ENCODE measurements at places on chromosomes 2 and 18. TPM values are rescaled to one million over a fixed set of nuclear protein-coding genes. Genes with fewer than 3 reads are reported as not detected.

MOCOS gene
- 4.0 TPM for total RNA-seq

TET3 gene
- total RNA-seq, result 19.2 TPM

KCNG3 gene
- 2.8 TPM for total RNA-seq

STARD6 gene
- total RNA-seq, result not detected

TDRD15 gene
- not detected for total RNA-seq

ATP6V1B1 gene
- 1.4 TPM for total RNA-seq

- no peak for DNase-seq
- H3K27ac ChIP-seq, result no peak overlapping the region
- H3K4me3 ChIP-seq, result no peak overlapping the region
Observed at GRCh38 chr2:63699549-63699839, 110.7 kb downstream of the MDH1 start.

GRCh38 chr2:160419776-160420505 is 73.7 kb downstream of the RBMS1 start:
- H3K27ac ChIP-seq, result no peak overlapping the region
- DNase-seq, result no peak
- no peaks in the 10 kb centered on the region for H3K36me3 ChIP-seq
- no peak overlapping the region for H3K4me3 ChIP-seq

DNA sequence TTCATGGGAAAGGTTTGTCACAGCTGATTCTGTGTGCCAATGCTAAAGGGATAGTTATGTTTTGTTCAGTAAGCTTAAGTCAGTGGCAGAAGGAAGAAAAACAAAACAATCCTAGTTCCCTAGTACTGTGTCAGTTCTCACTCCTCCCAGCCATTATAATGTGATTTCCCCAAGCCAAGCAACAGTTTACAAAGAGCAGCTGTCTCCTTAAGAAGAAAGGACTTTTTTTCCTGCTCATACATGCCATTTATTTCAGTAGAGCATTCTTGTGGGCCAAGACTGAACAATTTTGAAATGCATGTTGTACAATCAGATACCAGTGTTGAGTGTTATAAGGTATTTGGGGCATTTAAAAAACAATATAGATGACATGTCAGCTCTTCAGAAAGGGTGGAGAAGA is 52.1 kb downstream of the NEMP2 start:
- no peak overlapping the region for H3K4me3 ChIP-seq
- DNase-seq, result peak; percentile 96
- no peaks in the 10 kb centered on the region for H3K36me3 ChIP-seq
- peaks cover 6% of the 10 kb centered on the region for H3K4me1 ChIP-seq
- H3K27me3 ChIP-seq, result no peaks in the 10 kb centered on the region

DNA sequence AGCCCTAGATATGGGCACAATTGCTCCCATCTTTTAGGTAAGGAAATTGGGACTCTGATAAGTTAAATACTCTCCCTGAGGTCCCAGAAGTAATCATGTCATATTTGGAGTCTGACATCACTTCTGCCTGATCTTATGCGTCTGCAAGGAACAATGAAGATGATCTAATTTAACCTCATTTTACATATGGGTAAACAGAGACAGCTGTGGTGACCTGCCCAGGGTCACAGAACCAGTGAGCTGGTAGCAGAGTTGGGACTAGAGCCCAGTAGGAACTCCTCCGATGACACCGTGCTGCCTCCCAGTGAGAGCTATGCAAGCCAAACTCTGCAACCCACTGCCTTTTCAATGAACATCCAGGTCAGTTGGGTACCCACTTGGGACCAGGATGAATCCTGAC is 17.8 kb downstream of the CTAGE1 start:
- no peaks in the 10 kb centered on the region for H3K4me1 ChIP-seq
- H3K27ac ChIP-seq, result no peak overlapping the region
- no peak for DNase-seq
- H3K4me3 ChIP-seq, result no peak overlapping the region
- no peaks in the 10 kb centered on the region for H3K36me3 ChIP-seq

DNA sequence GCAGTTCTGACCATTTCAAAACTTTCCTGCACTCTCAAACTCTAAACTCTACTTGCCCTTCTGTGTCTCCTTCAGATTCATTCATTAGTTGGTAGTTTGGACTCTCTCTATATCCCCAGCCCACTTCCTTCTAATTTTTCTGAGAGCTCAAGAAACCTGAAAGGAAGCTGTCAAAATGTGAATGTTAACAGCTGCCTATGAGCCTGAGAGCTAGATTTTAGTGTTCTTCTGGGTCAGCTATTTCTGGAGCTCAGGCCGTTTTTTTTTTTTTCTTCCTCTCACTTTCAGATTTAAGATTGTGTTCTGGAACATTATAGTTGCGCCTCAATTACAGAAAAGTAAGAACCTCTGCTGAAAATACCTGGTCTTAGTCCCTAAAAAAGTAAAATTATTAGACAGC is 73.1 kb downstream of the RTN4 start:
- DNase-seq, result no peak
- no peaks in the 10 kb centered on the region for H3K27me3 ChIP-seq
- no peak overlapping the region for H3K27ac ChIP-seq
- H3K4me1 ChIP-seq, result peaks cover 11% of the 10 kb centered on the region

GRCh38 chr18:42578792-42579191 is 536.7 kb downstream of the RIT2 start:
- H3K4me1 ChIP-seq, result no peaks in the 10 kb centered on the region
- no peaks in the 10 kb centered on the region for H3K36me3 ChIP-seq
- H3K4me3 ChIP-seq, result no peak overlapping the region
- H3K27me3 ChIP-seq, result no peaks in the 10 kb centered on the region
- DNase-seq, result no peak

GRCh38 chr2:57450170-57450569 is 596.4 kb upstream of the VRK2 start:
- DNase-seq, result no peak
- no peaks in the 10 kb centered on the region for H3K4me1 ChIP-seq
- H3K4me3 ChIP-seq, result no peak overlapping the region
- H3K27me3 ChIP-seq, result no peaks in the 10 kb centered on the region

DNA sequence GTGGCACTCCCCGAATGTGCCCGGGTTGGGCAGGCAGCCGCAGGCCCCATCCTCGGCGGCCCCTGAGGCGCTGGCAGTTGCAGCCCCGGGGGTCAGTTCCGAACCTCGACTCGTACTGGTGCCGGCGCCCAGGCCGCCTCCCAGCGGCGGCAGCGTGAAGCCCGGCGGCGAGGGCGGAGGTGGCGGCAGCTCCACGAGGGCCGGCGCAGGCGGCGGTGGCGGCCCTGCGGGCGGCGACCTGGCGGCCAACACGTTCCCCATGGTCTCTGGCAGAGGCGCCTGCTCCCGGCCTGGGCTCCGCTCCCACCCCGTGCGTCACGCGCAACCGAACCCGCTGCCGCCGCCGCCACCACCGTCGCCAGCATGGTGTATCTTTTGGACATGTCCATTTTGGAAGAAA is 196.3 kb downstream of the CCDC74A start:
- H3K27me3 ChIP-seq, result no peaks in the 10 kb centered on the region
- no peak for DNase-seq
- no peak overlapping the region for H3K27ac ChIP-seq
- H3K36me3 ChIP-seq, result no peaks in the 10 kb centered on the region

DNA sequence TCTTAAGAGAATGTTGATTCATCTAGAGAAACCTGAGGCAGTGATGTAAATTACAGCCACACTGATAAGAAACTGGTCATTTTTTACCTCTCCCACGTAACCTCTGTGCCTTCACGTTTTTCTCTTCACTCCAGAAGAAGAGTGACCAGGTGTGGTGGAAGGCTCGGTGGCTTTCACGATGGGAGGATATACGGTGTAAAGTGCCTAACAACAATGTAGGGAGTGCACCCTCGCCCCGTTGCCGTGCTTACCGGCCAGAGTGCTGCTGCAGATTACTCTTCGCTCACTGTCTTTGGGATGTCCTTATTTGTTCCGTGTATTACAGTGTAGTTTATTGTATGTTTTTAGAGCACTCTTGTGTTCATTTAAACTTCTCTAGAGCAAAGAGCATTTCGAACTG is 46.5 kb downstream of the NCK2 start:
- H3K27ac ChIP-seq, result no peak overlapping the region
- no peaks in the 10 kb centered on the region for H3K36me3 ChIP-seq
- DNase-seq, result no peak
- H3K4me1 ChIP-seq, result peaks cover 18% of the 10 kb centered on the region
- H3K4me3 ChIP-seq, result no peak overlapping the region

DNA sequence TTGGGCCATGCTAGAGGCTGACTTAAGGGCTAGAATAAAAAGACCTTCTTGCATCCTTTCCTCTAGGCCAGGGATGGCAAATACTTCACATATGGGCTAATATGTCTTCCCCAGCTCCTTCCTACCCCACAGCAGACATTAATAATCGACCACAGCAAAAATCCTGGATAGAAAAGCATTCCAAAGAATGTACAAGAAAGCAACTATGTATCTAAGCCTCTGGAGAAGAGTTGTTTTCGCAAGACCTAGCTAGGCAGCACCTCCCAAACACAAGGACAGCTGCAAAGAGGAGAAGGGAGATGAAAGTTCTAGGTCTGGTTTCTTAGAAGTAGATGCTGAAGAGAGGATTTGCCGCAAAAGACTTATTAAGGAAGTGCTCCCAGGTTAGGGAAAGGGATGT is 372.6 kb downstream of the SLC4A3 start:
- DNase-seq, result no peak
- H3K36me3 ChIP-seq, result no peaks in the 10 kb centered on the region
- H3K4me3 ChIP-seq, result no peak overlapping the region
- H3K27me3 ChIP-seq, result no peaks in the 10 kb centered on the region
- no peaks in the 10 kb centered on the region for H3K4me1 ChIP-seq
- H3K27ac ChIP-seq, result no peak overlapping the region

- no peaks in the 10 kb centered on the region for H3K36me3 ChIP-seq
- DNase-seq, result peak; percentile 78
- H3K4me3 ChIP-seq, result no peak overlapping the region
- H3K27me3 ChIP-seq, result no peaks in the 10 kb centered on the region
- H3K27ac ChIP-seq, result peak overlapping the region; percentile 76
Observed at GRCh38 chr2:239318790-239319661, 81.8 kb downstream of the HDAC4 start.

- no peaks in the 10 kb centered on the region for H3K27me3 ChIP-seq
- no peak overlapping the region for H3K27ac ChIP-seq
- DNase-seq, result peak; percentile 61
- no peak overlapping the region for H3K4me3 ChIP-seq
- no peaks in the 10 kb centered on the region for H3K36me3 ChIP-seq
Observed at GRCh38 chr18:13159579-13159978, 59.0 kb upstream of the LDLRAD4 start.
